NCI-H1930 (cell line): ENCODE measurements at places on chromosomes 16 and 17.

DNA sequence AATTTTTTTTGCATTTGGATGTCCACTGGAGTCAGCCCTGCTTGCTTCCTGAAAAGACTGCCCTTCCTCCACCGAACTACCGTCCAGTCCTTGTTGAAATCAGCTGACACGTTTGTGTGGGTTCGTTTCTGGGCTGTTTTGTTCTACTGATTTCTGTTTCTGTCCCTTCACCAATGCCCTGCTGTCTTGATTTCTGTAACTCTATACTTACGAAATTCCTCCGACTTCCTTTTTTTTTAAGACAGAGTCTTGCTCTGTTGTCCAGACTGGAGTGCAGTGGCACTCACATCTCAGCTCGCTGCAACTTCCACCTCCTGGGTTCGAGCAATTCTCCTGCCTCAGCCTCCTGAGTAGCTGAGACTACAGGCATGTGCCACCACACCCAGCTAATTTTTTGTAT lies 8.4 kb upstream of the GAA start:
- no peak for DNase-seq

GRCh38 chr17:57559634-57560318 lies 185.3 kb downstream of the CCDC182 start:
- no peak for DNase-seq

DNA sequence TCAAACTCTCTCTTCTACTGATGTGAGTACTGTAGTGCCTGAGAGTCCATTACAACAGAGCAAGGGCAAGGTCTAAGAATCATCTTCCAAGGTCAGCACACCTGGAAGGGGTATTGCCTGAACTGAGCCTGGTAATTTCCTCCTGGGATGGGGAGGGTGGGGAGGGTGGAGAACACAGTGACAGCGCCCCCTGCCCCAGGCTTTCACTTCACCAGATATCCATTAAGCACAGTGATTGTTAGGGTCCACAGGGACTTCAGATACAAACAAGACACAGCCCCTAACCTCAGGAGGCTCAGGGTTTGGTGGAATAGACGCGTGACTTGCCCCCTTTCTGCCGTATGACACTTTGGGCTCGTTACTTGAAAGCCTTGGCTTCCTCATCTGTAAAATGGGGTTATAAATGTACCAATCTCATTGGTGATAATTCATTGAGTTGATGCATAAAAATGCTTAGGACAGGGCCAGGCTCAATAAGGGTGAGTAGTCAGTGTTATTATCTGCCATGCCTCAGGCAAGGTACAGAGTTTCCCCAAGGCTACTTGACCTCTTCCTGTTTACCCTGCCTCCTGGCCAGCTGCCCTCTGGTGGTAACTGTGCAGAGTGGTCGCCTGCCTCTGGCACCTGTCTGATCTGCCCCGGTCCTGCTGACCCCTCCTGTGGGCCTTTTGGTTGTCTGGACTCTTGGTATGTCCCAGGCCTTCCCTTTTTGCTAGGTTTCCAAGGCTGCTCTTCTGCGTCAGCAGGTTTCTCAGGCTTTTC lies 13.1 kb upstream of the BRD7 start:
- DNase-seq = no peak

- DNase-seq = no peak
These were observed 6.7 kb downstream of the RPUSD1 start for GRCh38 chr16:781346-782010.

DNA sequence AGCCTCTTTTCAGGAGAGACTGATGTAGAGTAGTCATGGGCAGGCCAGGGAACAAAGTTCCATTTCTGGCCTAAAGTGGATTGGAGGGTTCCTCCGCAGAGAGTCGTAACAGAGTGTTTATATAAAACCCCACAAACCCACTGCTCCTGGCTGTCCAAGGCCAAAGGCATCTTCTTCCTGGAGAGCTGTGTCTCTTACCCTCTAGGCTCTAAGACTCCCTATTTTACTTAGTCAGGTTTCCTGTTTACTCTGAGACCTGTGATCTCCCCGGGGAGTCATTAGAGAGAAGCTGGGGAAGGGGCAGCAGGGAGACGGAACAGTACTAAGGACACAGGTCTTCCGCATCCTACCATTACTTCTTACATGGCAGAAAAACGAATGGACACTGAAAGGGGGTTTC lies 69.5 kb downstream of the HIC1 start:
- DNase-seq = no peak

- DNase-seq = no peak
These were observed 9.1 kb downstream of the TP53I13 start for GRCh38 chr17:29577385-29578211.

DNA sequence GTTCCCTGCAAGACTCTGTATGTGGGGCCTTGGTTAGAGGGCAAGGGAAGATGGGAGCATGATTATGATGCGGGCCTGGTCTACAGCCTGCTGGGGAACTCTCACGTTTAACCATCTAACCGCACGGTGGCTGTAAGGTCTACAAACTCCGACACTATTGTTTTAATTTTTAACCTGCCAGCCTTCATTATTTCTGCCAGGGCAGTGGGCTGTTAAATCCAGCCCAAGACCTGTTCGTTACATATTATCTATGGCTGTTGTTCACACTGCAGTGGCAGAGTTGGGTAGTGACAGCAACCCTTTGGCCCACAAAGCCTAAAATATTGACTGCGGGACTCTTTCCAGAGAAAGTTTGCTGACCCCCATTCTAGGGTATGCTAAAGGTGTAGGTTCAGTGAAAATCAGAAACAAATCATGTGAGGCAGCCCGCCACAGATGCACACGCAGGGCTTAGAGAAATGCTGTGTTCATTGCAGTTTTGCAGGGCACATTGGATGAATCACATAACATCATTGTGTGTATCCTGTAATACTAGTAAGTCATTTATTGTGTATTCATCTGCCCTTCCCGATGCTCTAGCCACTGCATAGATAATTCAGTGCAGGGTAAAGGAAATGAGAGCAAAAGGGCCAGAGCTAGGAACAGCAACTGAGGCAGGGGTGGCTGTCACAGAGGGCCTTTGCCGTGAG lies 14.3 kb downstream of the SNX29 start:
- no peak for DNase-seq

GRCh38 chr16:65500919-65501318 lies 379.1 kb upstream of the CDH11 start:
- DNase-seq = no peak

GRCh38 chr17:76540381-76541300 lies 797 bp downstream of the PRCD start:
- peak; percentile 87 for DNase-seq

- peak; percentile 32 for DNase-seq
These were observed 17.2 kb downstream of the TMEM114 start for GRCh38 chr16:8572919-8573724.
